Aorta (tissue), 5 donors: ENCODE measurements at places on chromosomes 6 and 20. TPM values are rescaled to one million over a fixed set of nuclear protein-coding genes. Genes with fewer than 3 reads are reported as not detected.
A peak's percentile ranks its signal among the peaks of the same experiment; 100 is the strongest.

The ZNF311 gene
- 1.1 TPM for total RNA-seq

The GMPR gene
- total RNA-seq = 23.8 TPM

The LIN28B gene
- total RNA-seq = not detected

The APMAP gene
- total RNA-seq = 43.8 TPM

The CAPN11 gene
- total RNA-seq = 0.81 TPM

DNA sequence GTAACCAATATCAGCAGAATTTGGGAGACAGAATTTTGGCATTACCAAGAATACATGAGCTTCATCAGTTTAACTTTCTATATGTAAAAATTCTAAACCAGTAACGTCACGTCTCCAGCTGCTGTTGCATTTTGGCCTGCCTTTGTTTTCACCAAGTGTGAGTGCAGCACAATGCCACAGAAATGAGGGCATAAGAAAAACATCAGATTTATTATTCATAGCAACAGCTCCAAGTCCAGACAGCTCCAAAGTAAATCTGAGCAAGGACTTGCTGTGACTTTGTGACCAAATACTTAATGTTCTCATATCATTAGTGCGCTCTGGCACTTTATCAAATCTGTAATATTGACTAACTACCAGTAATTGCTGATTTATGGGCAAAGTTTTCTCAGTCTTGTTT lies 11.0 kb upstream of the FBXL4 start:
- no peak for DNase-seq

The MAFB gene
- total RNA-seq = 55.0 TPM

DNA sequence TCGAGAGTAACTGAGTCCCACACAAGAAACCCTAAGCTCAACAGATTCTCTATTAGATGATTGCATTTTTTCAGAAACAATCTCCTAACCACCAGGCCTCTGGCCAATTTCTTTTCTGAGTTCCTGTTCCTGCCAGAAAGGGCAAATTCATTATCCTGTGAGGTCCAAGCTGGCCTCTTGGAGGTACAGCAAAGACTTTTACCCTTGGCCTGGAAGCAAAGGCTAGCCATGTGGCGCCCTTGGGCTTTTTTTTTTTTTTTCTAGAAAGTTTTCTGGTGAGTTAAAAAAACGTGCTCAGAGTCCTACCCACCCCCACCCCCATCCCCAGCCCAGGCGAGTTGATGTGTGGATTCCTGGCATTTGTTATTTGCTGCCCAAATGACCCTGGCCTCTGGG lies 59.0 kb upstream of the EEF1A1 start:
- DNase-seq = no peak

- DNase-seq = no peak
These were observed 103.6 kb downstream of the JPH2 start for GRCh38 chr20:44083220-44083933.

DNA sequence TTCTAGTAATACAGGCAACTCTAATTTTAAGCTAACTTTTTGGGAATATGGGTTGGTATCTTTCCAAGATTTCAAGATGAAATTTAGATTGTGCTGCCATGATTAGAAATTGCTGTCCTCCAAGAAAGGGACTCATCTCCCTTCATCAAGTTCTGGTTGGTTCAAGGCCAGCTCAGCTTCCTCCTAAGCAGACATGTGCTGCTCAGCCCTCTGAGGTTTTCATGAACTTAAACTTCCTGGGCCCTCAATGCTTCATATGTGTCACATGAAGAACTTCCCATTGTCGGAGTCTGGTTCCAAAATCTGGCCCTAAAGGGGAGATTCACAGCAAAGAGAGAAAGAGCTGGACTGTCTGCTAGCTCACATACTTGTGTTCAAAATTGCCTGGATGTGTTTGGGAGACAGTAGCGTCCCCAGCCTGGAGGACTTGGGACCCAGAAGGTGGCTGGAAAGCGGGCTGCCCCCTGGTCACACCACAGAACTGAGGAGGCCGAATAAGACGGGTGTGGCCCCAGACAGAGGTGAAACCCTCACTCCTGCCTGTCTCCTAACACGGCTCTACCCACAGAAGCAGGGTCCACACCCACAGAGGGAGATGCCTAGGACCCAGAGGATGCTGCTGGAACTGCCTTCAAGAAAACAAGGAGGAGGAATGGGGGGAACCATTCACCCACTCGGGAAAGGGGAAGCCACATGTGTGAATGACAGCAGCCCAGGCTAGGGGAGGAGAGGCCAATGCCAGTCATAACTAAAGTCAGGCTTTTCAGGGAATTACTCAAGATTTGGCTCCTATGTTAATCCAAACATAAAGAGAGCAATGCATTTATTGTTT lies 54.3 kb upstream of the GPR31 start:
- no peak for DNase-seq

The BAK1 gene
- 15.0 TPM for total RNA-seq

DNA sequence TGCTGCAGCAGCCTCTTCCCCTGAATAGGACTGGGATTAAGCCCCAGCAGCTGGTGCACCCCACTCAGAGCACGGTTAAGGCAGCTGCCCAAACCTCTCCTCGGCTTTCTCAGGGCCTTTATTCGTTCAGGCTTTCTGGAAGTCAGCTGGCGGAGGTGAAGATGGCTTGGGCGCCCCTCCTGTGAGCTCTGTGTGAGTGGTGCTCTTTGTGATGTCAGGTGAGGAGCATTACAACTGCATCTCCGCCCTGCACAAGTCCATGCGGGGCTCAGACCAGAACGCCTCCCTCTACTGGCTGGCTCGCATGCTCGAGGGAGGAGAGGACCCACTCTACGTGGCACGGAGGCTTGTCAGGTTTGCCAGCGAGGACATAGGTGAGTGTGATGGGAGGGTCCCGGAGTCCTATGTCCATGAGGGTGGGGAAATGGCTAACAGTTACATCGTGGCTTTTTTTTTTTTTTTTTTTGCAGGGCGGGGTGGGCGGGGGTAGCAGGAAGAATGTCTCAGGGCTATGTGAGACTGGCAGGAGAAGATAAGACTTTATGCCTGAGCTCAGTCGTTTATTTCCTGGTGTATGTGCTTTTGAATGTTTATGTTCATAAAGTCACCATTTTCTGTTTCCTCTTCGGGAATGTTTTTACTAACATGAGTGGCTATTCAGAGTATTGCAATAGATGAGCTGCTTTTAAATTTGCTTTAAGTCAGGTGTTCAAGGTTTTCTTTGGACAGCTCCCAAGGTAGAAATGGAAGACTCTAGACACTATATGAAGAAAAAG lies 18.2 kb downstream of the WRNIP1 start:
- DNase-seq = no peak

- DNase-seq = no peak
These were observed 23.0 kb downstream of the CARMIL1 start for GRCh38 chr6:25302151-25302550.

- no peak for DNase-seq
These were observed 9.7 kb upstream of the ZSCAN9 start for GRCh38 chr6:28215425-28215824.

DNA sequence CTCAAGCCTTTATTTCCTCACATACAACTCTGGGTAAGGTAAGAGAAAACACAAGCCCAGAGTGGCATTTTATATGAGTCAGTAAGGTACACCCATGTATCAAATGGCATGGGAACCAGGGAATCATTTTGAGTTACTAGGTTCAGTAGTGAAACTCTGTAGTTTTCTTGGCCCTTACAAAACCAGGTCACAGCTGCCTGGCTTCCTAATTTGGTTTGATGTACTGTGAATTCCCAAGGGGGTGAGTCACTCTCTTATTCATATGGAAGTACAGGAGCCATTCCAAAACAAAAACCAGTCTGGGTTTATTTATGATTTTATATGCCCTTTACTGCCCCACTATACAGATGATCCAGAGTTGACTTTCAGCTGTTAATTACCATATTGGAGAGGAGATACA lies 70.7 kb downstream of the PDE7B start:
- no peak for DNase-seq

GRCh38 chr6:40788661-40789655 lies 201.8 kb upstream of the LRFN2 start:
- DNase-seq = no peak

DNA sequence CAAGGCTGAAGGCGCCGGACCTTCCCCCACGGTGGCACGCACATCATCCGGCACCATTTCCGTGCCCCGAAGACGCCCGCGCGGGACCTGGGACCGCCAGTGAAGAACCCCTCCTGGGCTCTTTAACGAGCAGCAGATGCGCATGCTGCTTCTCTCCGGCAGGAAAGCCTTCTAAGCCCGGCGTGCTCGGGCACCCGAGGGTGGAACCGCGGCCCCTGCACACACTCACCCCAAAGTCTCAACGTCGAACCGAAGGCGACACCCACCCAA lies 240 bp downstream of the FOXQ1 start:
- no peak for DNase-seq

GRCh38 chr6:166031275-166031674 lies 136.4 kb downstream of the TBXT start:
- DNase-seq = no peak

DNA sequence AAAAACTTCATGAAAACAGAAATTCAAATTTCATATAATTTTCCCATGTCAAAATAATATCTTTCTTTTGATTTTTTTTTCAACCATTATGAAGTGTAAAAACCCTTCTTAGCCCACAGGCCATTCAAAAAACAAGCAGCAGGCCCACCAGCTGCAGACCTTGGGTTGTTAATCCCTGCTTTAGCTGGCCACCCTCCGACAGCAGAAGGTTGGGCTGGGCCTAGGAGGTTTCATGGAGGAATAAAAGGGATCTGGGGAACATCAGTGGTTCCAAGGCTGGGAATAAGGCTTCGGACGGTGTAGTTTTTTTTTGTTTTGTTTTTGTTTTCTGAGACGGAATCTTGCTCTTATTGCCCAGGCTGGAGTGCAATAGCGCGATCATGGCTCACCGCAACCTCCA lies 3.6 kb upstream of the HSP90AB1 start:
- peak; percentile 10 for DNase-seq

The PHACTR1 gene
- 89.4 TPM for total RNA-seq
